ENCODE measurements at places on chromosomes 12 and 14. TPM values are rescaled to one million over a fixed set of nuclear protein-coding genes. Genes with fewer than 3 reads are reported as not detected.

AQP2 gene
- polyA plus RNA-seq: not detected

- peaks cover 23% of the 10 kb centered on the region for H3K4me1 ChIP-seq
- peak overlapping the region; percentile 90 for H3K27ac ChIP-seq
- H3K27me3 ChIP-seq: no peaks in the 10 kb centered on the region
- H3K4me3 ChIP-seq: peak overlapping the region; percentile 71
These were observed 869 bp downstream of the APOLD1 start for GRCh38 chr12:12786351-12786705.

GRCh38 chr14:22563987-22564386 lies 25.0 kb downstream of the DAD1 start:
- DNase-seq: no peak
- H3K27ac ChIP-seq: no peak overlapping the region
- H3K36me3 ChIP-seq: peaks cover 7% of the 10 kb centered on the region
- H3K27me3 ChIP-seq: no peaks in the 10 kb centered on the region

NGB gene
- not detected for polyA plus RNA-seq

- H3K27ac ChIP-seq: no peak overlapping the region
- no peak for DNase-seq
These were observed 43.3 kb downstream of the BEST3 start for GRCh38 chr12:69655616-69656340.

BRF1 gene
- 4.6 TPM for polyA plus RNA-seq

- DNase-seq: no peak
- H3K27ac ChIP-seq: no peak overlapping the region
- H3K36me3 ChIP-seq: no peaks in the 10 kb centered on the region
- no peak overlapping the region for H3K4me3 ChIP-seq
- no peaks in the 10 kb centered on the region for H3K4me1 ChIP-seq
These were observed 127.7 kb downstream of the PDE3A start for GRCh38 chr12:20495997-20496396.

- no peak overlapping the region for H3K4me3 ChIP-seq
- no peaks in the 10 kb centered on the region for H3K27me3 ChIP-seq
- H3K36me3 ChIP-seq: peaks cover 8% of the 10 kb centered on the region
- peaks cover 7% of the 10 kb centered on the region for H3K4me1 ChIP-seq
These were observed 17.2 kb downstream of the REM2 start for GRCh38 chr14:22900081-22900799.

DNA sequence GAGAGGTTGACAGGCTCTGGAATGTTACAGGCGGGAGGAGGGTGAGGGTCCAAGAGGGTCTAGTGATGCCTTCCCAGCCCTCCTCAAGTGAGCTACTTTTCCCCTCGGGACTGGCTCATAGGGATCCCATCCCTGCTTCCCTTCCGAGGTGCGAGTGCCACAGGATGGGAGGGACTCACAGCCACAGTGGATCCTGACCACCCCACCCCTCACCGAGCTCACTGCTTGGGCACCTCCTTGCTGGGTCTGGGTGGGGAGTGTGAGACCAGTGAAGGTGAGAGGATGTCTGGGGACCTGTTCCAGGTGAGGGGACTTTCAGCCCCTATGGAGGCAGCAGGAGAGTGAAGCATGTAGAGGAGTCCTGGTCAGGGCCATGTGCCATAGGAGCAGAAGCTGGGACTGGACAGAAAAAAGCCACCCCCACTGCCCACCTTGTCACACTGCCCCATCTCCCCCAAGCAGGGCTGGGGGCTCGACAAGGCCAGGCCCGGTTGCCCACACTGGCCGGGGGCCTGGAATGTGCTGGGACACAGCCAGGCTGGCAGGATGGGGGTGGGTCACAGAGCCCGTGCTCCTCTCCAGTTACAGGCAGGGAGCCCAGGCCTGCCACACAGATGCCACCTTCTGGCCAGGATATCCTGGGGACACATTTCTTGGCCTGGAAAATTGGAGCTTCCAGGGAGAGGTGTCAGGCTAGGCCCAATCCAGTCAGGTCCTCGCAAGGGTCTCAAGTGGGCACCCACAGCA lies 1.7 kb upstream of the TNS2 start:
- H3K27ac ChIP-seq: peak overlapping the region; percentile 98
- peak; percentile 34 for DNase-seq
- H3K36me3 ChIP-seq: no peaks in the 10 kb centered on the region

DNA sequence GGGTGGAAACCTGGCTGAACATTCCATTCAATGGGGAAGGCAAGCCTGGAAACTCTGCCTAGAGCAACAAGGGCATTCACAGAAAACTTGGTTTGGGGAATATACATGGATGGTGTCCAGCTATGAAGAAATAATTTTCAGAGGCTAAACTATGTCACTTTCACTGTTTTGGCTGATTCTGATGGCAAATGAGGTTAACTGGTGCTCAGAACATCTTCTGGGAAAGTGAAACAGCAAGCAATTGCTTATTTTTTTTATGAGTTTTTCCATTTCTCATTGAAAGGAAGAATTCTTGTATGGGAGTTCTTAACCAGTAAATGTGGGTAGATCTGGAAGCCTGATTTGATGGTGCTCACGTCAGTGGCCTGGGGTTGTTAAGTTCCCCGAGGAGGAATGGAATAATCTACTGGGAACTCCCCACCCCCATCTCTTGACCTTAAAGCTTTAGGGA lies 132.8 kb upstream of the BTG1 start:
- no peaks in the 10 kb centered on the region for H3K4me1 ChIP-seq
- H3K36me3 ChIP-seq: no peaks in the 10 kb centered on the region
- H3K27ac ChIP-seq: no peak overlapping the region
- no peak overlapping the region for H3K4me3 ChIP-seq

Measured in liver (tissue), 10 donors.